Heart right ventricle (tissue), 16 donors: ENCODE measurements at places on chromosomes 11 and 22. TPM values are rescaled to one million over a fixed set of nuclear protein-coding genes. Genes with fewer than 3 reads are reported as not detected.

The EMSY gene
- 5.9 TPM for polyA plus RNA-seq

The PGGHG gene
- polyA plus RNA-seq: 45.3 TPM

DNA sequence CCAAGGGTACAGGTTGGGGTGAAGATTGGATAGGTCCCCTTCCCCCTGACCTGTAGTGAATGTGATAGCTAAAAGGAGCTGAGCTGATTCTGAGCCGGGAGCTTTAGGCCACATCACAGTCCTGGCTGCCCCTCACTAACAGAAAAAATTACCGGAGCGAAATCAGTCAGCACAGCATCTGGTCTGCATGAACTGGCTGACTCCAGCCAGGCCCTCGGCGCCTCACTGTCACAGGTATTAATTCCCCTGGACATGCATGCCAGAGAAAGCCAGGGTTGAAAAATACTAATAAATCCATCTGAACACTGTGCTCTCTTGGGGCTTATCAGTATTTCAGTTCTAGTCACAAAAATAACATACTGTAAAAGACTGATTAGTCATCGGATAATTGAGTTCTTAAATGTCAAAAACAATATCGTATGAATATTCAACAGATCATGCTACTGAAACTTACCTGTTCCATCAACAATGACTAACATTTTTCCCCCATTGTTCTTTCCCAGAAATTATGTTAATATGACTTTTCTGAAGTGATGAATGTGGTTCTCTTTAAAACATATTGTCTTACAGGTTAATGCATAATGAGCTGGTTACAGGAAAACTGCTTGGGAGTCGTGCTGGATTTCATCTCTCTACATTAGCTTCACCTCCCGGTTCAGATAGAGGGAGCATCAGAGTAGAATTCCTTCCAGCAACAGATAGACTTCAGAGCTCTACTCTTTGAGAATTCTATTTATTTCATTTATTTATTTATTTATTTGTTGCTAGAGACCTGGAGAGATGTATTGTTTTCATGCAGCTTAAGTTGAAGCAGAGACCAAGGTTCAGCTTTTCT lies 387.7 kb downstream of the NXPE2 start:
- no peak for DNase-seq

- DNase-seq: no peak
Observed at GRCh38 chr11:44764583-44764982, 37.8 kb downstream of the TSPAN18 start.

DNA sequence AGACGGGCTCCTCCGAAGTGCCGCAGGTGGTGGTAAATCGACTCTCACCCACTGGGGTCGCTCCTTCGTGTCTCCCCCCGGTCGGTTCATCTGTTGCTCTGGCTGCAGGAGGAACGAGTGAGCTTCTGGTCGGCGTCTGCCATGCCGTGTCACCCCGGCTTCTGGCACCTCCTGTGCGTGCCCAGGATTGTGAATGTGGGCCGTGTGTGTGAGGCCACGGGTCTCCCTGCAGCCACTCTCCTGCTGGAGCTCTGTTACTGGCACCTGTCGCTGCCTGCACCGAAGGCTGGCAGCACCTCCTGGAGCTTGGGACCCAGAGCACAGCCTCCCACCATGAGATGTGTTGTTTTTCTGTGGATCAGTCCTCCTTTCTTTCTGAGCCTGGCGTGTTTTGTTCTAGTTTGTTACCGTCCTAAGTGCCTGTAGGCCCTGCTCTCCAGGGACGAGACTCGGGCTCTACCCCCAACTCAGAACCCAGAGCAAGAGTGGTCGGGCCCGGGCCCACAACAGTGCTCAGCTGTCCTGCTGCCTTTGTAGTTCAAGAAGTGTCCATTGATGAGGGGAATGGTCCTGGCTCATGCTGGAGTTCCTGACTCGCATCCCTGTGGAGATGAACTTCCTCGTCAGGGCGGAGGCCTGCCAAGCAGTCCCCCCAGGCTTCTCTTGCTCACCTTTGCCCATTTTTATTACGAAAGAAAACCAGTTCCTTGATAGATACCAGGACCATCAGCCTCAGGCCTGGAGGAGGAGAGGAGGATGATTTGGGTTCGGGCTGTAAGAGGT lies 66.6 kb downstream of the MED15 start:
- DNase-seq: no peak

The GVQW3 gene
- polyA plus RNA-seq: 0.41 TPM

DNA sequence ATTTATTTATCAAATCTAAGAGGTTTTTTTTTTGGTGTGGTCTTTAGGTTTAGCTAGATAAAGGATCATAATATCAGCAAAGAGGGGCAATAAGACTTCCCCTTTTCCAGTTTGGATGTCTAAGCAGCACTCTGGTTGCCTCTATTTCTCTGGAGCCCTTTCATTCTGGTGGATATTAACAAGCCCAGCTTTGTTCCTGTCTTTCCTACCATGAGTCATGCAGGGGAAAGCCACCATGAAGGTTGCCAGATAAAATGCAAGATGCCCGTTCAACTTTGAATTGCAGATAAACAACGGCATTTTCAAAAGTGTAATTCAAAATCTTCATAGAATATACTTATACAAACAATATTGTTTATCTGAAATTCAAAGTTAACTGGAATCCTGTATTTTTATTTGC lies 143.6 kb downstream of the ADAMTS15 start:
- no peak for DNase-seq

DNA sequence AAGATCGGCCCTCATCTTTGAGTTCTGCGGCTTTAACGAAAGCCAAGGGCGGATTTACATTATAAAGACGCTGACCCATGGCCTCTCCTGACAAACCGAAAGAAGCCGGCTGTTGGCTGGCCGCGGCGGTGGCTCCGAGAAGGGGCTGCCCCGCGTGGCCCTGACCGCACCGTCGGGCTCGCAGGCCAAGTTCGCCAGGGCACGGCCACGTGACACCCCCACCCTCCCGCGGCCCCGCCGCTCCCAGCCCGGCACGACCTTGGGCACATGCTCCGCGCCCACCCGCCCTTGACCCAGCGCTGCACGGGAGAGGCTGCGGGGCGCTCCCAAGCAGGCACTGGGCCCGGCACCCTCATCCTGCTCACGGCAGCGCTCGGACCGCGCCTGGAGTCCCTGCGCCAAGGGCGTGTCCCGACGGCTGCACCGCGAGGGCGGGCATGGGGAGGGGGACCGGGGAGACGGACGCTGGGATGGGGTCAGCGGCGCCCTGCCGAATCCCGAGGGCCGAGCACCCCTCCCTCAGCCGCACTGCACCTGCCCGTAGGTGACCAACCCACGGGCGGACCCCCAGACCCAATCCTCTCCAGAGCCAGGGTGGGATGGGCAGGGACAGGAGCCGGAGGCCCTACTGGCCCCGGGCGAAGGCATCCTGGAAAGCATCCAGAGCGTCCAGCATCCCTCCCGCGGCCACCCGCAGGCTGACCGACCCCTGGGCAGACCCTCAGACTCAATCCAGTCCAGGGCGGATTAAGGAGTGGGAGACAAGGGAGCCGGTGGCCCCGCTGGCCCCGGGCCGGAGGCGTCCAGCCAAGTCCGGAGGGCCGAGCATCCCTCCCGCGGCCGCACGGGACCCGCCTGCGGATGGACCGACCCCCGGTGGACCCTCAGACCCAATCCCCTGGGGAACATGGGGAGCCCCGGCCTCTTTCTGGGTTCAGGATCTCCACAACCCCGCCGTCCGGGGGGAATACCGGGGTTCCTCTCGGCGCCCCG lies 759 bp downstream of the CPT1A start:
- peak; percentile 45 for DNase-seq
